CD4-positive, alpha-beta T cell treated with Interleukin-17A for 1 hour (primary cell): ENCODE measurements at places on chromosomes 12 and 14.

DNA sequence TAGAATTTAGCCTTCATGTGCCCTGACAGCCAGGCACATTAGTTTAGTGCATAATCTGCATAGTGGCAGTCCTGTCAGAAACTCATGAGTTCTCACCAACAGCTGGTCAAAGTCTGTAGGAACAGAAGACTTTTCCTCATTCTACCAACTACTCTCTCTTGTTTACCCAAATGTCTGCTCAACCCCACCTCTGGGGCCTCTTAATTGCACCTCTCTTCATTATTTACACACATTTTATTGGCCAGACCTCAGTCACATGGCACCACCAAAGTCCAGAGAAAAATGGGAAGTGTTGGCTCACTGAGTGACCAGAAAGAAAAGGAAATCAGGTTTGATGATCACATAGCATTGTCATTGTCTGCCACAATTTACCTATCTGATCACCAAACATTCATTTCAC is 114.6 kb upstream of the PLXNC1 start:
- DNase-seq = no peak

GRCh38 chr12:104166465-104166864 is 28.5 kb upstream of the NFYB start:
- no peak for DNase-seq

GRCh38 chr14:104111301-104112112 is 26.0 kb downstream of the ASPG start:
- DNase-seq = no peak

GRCh38 chr14:55535516-55536203 is 44.3 kb upstream of the KTN1 start:
- DNase-seq = no peak

DNA sequence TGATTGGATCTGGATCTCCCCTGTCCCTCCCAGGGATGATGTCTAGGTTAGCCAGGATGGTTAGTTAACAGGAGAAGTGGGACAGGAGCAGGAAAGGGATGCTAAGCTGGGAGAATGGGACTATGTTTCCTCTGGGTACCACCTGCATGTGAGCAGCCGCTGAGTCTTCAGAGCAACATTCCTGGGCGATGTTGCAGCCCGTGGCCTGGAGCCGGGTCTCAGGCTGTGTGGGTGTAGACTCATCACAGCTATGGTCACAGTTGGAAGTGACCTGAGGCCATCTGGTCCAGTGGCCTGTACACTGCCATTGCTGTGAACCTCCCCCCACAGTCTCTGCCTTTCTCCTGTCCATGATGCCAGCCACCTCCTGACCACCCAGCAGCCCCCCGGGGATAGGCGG is 422.6 kb downstream of the DPF3 start:
- DNase-seq = no peak

DNA sequence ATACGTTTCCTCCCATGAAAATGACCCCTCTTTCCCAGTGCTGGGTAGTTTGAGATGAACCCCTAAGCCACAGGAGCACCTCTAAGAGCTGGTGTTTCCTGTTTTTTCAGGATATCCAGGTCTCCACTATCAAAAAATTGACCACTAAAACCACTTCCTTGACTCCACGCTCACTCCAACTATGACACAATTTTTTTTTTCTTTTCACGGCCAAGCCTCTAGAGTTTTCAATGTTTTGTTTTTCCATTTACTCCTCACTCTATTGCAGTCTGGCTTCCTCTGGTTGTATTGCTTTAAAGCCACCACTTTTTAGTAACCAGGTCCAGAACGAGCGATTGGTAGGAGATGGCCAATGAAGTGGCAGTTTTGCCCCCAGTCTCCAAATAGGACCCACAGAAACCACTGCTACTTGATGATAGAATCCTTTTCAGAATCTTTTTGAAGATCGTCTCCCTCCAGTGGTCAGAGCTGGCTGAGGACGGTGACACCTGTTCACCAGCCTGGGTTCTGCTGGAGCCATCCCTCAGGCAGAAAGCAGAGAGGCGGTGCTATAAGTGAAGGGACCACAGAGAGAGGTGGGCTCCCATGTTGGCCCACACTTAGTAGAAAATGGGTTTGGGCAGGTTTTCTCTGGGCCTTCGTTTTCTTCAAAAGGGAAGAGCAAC is 454.4 kb downstream of the VRK1 start:
- no peak for DNase-seq

GRCh38 chr14:65373016-65373670 is 39.4 kb upstream of the FUT8 start:
- no peak for DNase-seq

DNA sequence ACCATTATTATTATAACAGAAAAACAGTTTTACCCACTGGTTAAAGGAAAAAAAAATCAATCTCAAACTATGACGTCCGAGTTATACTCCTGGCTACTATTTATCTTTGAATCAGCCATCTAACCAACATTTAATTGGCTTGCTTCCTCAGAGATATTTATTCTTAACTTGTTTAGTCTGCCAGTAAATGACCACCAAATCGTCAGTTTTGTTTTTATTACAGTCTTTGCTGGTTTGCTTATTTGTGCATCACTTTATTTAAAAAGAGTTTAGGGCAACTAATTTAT is 71.2 kb downstream of the RASSF8 start:
- no peak for DNase-seq

- DNase-seq = no peak
Observed at GRCh38 chr14:64717870-64718269, 13.6 kb downstream of the PLEKHG3 start.

GRCh38 chr12:124326871-124327270 is 32.0 kb downstream of the RFLNA start:
- no peak for DNase-seq

- DNase-seq = no peak
Observed at GRCh38 chr14:34701808-34702207, 12.6 kb downstream of the CFL2 start.

DNA sequence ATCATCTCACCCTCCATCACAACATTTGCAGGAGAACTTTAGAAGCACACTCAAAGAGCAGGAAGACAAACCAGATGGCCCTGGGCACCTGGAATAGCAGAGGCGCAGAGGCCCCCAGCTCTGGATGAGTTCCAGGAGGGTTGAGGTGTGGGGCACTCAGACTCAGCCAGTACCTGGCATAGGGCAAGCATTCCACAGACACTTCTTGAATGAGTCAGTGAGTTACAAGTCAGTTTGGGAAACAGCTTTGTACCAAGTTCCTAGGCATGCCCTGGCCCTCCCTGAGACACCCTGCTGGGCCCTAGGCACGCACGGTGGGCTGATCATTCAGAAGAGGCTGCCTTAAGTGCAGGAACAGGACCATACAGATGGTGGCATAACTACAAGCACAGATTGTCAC is 54.3 kb downstream of the MAP3K9 start:
- DNase-seq = no peak

GRCh38 chr12:57611108-57611826 is at the start of gene ARHGEF25:
TSS of gene ARHGEF25 (plus strand) at chr12:57611435. CDS start at chr12:57611895, 460 bp downstream.
- DNase-seq = peak; percentile 54

GRCh38 chr12:88433997-88434703 is 146.1 kb downstream of the KITLG start:
- no peak for DNase-seq

- DNase-seq = no peak
Observed at GRCh38 chr12:100221523-100221922, 20.9 kb downstream of the ACTR6 start.

- DNase-seq = no peak
Observed at GRCh38 chr12:104686196-104686595, 229.4 kb downstream of the CHST11 start.

- DNase-seq = no peak
Observed at GRCh38 chr12:76290963-76291859, 57.0 kb downstream of the BBS10 start.

GRCh38 chr12:80701388-80701787 is 6.0 kb upstream of the MYF6 start:
- no peak for DNase-seq

- peak; percentile 94 for DNase-seq
Observed at GRCh38 chr12:132710405-132711079, at the start of gene PGAM5. TSS of gene PGAM5 (plus strand) at chr12:132710842. CDS start at chr12:132710877, 35 bp downstream.

GRCh38 chr14:61322799-61323290 is 1.5 kb downstream of the PRKCH start:
- peak; percentile 64 for DNase-seq

DNA sequence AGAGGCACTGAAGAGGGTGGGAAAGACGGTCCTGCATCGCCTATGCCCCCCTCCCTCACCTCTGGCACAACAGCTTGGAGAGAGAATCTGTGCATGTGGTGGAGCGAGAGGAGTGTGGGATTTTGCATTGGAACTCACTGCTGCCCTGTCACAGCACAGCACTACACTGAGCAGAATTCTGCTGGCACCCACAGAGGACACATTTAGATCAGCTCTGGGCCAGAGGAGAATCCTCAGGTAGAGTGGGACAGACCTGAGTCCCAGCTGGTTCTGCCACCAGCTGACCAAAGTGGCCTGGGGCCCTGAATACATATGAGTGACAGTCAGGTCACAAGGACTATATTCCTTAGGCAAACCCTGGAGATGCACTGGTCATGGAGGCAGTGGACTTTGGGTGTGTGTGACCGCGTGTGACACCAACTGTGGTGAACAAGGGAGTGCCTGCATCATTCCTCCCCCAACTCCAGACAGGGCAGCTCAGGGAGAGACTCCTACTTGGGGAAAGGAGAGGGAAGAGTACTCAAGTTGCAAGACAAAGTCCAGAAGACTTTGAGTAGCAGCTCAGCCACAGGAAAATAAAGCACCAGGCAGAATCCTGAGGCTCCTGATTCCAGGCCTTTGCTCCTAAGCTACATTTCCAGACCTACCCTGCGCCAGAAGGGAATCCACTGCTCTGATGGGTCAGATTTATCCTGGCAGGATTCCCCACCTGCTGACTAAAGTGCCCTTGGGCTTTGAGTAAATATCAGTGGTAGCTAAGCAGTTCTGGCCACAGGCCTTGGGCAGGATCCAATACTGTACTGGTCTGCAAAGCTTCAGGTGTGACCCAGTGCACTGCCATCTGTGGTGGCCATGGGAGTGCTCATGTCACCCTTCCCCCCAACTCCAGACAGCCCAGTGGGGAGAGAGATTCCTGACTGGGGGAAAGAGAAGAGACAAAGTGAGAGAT is 10.6 kb upstream of the ACOT1 start:
- no peak for DNase-seq

GRCh38 chr14:57392830-57393229 is 2.4 kb downstream of the NAA30 start:
- DNase-seq = no peak

DNA sequence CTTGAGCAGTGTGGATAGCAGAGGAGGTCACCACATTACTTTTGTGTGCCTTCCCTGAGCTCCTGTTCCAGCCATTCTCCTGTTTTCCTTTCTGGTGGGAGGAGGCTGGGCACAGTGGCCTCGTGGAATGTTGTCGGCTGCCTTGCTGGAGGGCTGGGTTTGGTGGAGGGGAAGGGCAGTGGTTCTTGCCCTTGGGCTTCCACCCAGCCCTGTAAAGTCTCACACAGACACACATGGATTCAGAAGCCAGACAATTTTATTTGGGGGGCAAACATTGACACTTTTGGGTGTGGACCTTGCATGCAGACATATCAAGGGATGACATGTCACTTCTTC is 866 bp downstream of the NPFF start:
- DNase-seq = no peak

GRCh38 chr12:114757684-114758325 is 73.8 kb upstream of the TBX3 start:
- DNase-seq = no peak

DNA sequence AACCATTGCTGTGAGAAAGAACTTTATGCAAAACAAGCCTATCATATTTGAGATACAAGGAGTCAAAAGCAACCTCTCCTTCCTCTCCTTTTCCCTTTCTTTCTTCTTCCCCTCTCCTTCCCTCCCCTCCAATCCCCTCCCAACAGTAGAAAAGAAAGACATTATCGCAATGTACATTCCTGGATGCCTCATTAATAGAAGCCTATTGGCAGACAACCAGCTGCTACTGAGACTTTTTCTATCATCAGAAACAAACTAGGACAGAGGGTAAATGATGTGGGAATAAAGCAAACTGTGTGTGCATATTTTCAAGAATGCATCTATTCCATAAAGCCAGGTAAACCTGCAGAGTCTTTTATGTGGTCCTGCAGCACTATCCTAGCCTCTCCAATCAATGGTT is 237.2 kb downstream of the ITPR2 start:
- no peak for DNase-seq

DNA sequence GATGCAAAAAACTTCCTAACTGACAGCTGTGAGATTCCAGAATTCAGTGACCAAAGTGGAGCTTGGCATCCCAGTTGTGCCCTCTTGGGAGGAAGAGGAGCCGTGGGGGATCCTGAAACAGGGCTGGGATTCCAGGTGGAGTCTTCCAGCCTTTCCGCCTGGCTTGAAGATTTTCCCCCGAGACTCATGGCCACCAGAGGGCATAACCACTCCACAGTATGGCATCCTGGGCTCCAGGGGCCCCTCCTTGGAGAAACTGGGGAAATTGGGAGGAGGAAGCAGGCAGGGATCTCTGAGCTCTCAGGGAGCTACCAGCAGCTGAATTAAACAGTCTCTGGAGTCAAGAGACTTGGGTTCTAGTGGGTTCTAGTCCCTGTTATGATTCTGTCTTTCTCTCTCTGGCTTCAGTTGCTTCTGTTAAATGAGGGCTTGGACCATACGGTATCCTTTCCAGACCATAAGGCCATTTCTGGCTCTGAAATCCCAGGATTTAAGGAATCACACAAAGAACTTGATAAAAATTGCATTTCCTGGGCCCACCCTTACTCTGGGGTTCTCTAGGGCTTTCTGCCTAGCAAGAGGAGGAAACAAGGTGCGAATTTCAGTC is 2.6 kb upstream of the TAMALIN start:
- DNase-seq = no peak

GRCh38 chr14:74531467-74531866 is 37.9 kb downstream of the ISCA2 start:
- no peak for DNase-seq

DNA sequence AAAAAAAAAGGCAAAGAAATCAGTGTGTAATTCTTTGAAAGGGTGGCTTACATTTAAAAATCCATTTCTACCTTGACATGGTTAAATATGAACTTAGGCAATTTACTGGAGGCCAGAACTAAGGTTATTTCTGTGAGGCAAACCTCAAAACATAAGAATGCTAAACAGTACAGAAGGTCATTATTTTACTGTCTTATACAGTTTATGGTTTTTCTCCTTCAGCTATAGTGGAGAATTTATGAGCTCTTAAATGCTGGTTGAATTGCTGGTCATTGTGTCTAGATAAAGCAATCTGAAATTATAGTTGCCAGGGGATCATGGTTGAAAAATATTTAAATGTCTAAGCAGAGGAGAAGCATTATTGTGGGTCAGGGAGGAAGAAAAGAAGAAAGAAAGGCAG is 70.5 kb downstream of the TRIM9 start:
- no peak for DNase-seq

GRCh38 chr12:49227713-49228112 is 37.2 kb upstream of the TUBA1C start:
- DNase-seq = no peak

- DNase-seq = no peak
Observed at GRCh38 chr12:73383584-73384222, 1111.5 kb downstream of the TRHDE start.

- DNase-seq = no peak
Observed at GRCh38 chr12:79624378-79624777, 66.4 kb downstream of the PAWR start.

GRCh38 chr12:94811611-94812010 is 161.3 kb upstream of the TMCC3 start:
- no peak for DNase-seq
